Amygdala (tissue), 56 donors: ENCODE measurements at places on chromosomes 6 and 20.

- no peak for DNase-seq
Measured at GRCh38 chr6:132136981-132137380, 185.8 kb upstream of the CCN2 start.

DNA sequence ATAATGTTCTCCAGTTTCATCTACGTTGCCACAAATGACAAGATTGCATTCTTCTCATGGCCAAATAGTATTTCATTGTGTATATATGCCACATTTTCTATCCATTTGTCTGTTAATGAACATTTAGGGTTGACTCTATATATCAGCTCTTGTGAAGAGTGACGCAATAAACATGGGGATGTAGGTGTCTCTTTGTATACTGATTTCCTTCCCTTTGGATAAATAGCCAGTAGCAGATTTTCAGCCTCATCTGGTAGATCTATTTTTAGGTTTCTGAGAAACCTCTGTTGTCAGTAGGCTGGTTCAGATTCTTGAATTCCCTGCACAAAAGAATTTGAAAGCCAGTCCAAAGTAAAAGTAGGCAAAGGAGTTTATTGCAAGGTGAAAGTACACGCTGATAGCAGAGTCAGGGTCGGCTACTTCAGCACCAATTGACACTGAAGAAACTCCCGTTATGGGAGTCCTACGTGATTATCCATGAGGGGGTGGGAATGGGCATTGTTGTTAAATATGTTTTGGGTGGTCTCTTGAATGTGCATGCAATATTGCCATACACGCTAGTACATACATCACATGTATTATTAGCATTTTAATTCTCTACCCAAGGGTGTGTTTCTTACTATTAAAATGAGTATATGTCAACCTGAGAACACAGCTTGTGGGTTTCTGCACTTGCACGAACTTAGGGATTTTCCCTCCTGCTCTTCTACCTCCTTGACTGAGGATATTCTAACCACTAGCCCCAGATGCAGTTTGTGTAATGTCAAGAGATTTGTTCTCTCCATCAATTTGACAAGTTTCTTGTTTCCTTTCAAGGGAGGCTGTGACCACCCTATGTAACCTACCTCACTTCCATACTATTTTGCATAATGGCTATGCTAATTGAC lies 14.4 kb upstream of the SLC17A2 start:
- no peak for DNase-seq

GRCh38 chr6:42507195-42507594 lies 55.5 kb upstream of the TRERF1 start:
- DNase-seq, result no peak

DNA sequence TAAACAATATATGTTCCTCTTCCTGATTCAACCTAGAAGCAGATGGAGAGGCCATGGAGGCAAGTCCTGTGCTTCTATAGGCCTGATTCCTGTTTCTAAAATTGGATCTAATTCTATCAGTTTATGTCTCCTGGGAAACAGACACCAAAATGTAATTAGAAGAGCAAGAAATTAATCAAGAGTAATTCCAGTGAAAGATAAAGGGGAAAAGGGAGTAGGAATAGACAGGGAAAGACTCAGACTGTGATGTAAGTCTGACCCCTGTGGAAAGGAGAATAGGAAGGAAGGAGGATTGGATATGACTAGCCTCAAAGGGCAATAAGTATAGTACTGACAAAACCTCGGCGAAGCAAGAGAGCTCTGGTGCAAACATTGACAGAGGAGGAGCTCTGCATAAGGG lies 33.9 kb upstream of the FBXO30 start:
- no peak for DNase-seq

DNA sequence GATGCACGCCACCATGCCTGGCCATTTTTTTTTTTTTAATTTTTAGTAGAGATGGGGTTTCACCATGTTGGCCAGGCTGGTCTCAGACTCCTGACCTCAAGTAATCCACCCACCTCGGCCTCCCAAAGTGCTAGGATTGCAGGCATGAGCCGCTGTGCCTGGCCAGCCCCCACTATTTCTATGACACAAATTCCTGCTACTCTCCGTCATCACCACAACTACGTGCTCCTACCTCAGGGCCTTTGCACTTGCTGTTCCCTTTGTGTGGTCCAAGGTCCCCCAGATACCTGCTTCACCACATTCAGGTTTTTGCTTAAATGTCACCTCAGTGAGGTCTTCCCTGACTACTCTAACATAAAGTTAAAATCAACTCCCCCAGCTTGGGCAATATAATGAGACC lies 5.2 kb upstream of the CEBPB start:
- DNase-seq, result no peak

- no peak for DNase-seq
Measured at GRCh38 chr6:47098570-47098993, 56.5 kb upstream of the ADGRF1 start.

DNA sequence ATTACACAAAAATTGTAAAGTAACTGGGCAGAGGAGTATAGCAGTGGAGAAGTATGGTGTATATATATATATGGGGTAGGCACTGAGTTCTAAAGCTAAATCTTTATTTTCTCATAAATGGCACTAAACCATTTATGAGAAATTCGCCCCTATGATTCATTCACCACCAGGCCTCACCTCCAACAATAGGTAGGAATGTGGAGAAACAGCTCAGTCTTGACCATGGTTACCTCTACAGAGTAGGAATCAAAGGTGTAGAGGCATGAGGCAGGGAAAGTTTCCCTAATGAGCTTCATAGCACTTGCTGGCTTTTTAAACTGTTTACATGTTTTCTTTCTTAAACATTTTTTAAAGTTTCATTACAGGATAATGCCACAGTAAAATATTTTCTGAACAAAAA lies 36.9 kb upstream of the SUMO4 start:
- DNase-seq, result no peak

- DNase-seq, result no peak
Measured at GRCh38 chr6:132333639-132334520, 67.4 kb downstream of the MOXD1 start.

GRCh38 chr6:110654096-110654820 lies 161.0 kb downstream of the CDK19 start:
- DNase-seq, result no peak

DNA sequence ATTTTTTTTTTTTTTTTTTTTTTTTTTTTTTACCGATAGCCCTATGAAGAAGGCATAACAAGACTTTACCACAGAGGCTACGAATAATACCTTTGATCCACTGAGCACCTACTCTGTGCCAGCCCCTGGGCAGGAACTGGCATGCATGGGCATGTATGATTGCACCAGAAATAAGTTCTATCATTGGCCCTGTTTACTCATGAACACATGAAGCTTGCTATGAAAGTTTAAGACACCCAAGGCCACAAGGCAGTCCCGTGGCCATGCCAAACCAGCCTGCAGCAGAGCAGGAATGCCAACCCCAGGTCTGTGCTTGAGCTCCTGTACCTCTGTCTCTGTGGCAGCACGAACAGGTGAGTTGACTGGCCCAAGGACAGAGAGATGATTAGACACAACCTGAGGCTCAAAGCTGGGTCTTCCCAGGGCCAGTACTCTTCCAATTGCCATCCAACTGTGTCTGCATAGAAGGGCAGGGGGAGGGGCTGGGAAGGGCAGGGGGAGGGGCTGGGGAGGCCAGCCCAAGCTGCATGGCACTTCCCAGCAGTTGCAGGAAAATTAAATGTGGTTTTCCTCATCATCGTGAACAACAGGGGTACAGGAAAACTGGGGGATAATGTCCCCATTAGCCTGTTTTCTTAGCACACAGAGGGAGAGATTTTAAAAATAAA lies 63.5 kb downstream of the LRFN2 start:
- DNase-seq, result no peak

- no peak for DNase-seq
Measured at GRCh38 chr6:166779381-166779780, 152.3 kb upstream of the RPS6KA2 start.
